GM12878 (cell line): ENCODE measurements at places on chromosomes 13 and 19. TPM values are rescaled to one million over a fixed set of nuclear protein-coding genes. Genes with fewer than 3 reads are reported as not detected.

Gene ZNF528
- polyA plus RNA-seq: 4.8 and 8.2 TPM in 2 replicates

GRCh38 chr19:48290771-48291488, 21.0 kb downstream of the ZNF114 start:
- no peak for DNase-seq

- no peak for DNase-seq
These were observed 3.5 kb upstream of the TBC1D4 start for GRCh38 chr13:75485286-75486062.

GRCh38 chr13:48647625-48648024, 6.1 kb upstream of the CYSLTR2 start:
- DNase-seq: no peak

DNA sequence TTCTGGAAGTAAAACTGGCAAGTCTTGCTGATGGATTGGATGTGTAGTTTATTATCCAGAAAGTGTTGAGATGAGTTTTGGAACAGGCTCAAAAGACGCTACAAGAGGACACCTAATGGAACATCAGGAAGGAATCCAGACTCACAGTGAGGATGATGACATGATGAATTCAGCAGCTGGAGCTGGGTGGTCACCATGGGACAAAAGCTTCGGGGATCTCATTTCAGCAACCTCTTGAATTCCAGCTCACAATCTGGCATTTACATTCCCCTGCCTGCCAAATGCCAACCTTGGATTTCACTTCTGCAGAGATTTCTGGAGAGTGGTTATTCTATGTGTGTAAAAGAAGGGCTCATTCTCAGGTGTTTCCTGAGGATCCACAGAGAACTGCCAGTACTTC, 288.0 kb upstream of the TMTC4 start:
- DNase-seq: no peak

Gene CACNG7
- not detected in 2 replicates for polyA plus RNA-seq

Gene ZNF415
- not detected in 2 replicates for polyA plus RNA-seq

DNA sequence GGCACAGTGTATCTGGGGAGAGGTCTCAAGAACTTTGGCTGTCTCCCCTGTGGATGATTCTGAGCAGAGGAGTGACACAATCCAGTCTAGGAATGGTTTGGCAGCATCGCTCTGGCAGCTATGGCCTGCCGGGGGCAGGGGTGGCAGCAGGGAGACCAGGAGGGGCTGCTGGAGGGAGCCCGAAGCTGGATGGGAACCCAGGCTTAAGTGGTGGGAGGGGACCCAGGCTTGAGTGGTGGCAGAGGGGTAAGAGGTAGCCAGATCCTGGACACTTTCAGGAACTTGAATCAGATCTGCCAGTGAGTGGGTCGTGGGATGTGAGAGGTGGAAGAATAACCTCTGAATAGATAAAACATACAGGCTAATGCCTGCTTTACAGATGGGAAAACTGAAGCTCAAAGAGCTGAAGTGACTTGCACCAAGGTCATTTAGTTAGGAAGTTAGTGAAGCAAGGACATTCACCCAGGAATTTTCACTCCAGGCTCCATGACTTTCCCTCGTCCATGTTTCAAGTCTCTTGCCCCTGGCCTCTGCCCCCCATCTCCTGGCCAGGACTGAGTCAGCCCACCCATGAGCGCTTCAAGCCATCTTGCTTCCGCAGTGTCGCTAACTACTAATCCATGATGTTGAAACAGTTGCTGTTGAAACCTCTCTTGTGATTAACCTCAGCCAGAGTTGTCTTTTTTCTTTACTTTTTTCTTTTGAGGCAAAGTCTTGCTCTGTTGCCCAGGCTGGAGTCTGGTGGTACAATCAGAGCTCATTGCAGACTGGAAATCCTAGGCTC, 29.9 kb upstream of the C1QTNF9 start:
- no peak for DNase-seq

DNA sequence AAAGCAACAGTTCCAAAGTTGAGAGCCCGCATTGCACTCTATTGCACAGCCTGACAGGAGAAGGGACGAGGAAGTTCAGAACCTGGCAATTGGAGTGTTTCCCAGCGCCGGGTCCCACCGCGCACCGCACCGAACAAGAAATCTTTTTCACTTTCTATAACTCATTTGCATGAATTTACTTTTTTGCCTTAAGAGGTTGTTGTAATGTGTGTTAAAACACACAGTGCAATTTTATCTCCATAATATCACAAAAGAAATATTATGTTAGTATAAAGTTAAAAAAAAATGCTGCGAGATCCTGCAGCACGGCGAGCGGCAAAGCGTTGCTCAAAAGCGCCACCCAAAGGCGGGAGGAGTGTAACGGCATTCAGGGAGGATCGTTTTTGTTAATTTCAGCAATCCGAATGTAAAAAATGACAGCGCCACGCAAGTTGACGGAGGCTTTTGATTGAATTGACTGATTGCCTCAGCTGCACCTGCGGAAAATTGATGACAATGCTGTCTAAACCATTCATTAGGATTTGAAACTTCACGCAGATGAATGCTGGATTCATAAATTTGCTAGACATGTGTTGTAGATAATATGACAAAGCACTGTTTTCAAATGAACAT, 303.6 kb upstream of the ZNF507 start:
- no peak for DNase-seq

DNA sequence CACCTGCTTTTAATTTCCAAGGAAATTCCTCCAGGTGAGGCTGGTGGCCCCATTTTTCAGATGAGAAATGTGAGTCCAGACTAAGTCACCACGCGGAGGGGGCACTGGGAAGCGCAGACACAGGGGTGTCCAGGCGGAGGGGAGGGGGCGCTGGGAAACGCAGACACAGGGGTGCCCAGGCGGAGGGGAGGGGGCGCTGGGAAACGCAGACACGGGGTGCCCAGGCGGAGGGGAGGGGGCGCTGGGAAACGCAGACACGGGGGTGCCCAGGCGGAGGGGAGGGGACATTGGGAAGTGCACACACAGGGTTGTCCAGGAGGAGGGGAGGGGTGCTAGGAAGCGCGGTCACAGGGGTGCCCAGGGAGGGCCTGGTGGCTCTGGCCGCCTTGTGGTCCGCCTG, 3.5 kb downstream of the GRK1 start:
- DNase-seq: no peak

Gene THSD8
- polyA plus RNA-seq: 32.3 and 32.6 TPM in 2 replicates

DNA sequence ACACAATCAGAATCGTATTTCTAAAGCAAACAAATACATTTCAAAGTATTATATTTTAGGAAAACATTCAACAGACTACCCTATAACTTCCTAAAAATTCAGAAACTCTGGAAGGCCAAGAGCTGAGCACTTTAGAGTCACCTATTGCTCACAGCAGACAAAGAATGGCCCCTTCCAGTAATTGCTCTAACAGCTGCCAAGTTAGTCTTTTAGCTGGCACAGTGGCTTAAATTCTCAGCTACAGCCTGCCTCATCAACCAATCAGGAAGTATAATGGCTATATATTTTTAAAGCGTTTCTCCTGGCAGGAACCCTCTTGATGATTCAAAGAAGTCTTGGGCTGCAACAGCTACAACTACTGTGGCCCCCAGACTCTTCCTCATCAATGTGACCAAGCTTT, 14.9 kb upstream of the SLITRK5 start:
- no peak for DNase-seq

GRCh38 chr19:35254341-35255297, 5.8 kb downstream of the LSR start:
- DNase-seq: no peak

DNA sequence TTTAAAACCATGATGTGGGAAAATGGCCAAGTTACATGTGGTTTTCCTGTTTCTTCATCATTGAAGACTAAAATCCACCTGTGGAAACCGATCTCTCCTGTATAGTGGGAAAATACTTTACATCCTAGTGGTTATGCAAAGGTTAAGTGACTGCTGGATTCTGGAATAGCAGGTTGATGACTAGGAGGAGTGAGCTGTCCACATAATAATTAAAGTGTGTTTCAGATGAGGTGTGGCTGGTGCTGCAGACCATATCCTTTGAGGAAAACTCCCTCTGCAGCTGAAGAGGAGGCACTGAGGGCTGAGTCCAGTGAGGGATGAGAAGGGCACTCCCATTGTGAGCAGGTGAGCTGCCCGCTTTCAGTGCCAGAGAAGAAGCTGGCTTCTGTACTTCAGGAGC, 43.2 kb downstream of the DCLK1 start:
- no peak for DNase-seq

Gene CGB5
- polyA plus RNA-seq: not detected in 2 replicates

DNA sequence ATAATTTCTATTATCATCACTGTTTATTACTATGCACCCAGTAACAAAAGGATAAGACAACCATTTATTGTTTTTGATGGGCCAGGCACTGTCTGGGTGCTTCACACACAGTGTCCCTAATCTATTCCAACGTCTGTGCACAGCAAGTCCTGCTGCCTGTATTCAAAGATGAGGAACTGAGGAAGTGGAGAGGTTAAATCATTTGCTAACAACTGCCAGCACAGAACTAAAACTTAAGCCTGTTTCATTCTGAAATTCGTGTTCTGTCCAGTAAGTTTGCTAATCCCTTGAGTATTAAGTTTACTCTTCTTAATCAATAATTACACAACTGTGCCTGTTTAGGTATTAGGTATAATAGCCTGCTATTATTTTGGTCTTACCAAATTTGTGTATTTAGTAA, 41.9 kb downstream of the TEX26 start:
- DNase-seq: no peak

GRCh38 chr13:113904411-113904810, 40.5 kb upstream of the GAS6 start:
- no peak for DNase-seq

DNA sequence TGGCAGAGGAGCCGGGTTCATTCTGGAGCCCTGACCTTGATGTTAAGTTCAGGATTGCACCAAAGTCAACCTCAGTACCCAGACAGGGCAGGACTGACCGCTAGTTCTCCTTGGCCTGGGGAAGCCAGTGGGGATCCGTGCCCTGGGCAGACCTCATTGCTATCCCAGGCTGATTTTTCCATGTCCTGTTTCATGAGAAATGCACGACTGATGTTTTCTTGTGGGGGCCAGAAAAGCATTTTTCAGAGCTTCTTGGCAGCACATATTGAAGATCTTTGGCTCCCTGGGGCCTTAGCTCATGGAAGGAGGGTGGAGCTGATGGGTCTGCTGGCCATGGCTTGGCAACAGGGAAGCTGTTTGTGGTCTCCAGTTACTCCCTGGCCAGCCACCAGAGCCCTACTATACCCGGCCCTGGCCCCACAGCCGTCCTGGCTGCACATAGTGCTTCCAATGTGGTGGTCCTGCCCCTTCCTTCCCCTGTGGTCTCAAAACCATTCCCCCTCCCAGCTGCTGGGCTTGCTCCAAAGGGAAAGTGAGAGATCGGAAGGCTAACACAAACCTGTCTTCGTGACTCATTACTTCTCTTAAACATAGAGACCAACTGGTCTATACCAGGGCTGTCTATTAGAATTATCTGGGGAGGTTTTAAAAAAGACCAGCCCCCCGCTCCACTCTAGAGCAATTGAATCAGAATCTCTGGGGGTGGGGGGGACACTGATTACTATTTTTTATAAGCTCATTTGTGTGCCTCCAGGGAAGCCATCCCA, 11.2 kb downstream of the IL17D start:
- no peak for DNase-seq

Gene ERICH4
- 0.23 TPM in 1 of 2 replicates, not detected in the other for polyA plus RNA-seq

DNA sequence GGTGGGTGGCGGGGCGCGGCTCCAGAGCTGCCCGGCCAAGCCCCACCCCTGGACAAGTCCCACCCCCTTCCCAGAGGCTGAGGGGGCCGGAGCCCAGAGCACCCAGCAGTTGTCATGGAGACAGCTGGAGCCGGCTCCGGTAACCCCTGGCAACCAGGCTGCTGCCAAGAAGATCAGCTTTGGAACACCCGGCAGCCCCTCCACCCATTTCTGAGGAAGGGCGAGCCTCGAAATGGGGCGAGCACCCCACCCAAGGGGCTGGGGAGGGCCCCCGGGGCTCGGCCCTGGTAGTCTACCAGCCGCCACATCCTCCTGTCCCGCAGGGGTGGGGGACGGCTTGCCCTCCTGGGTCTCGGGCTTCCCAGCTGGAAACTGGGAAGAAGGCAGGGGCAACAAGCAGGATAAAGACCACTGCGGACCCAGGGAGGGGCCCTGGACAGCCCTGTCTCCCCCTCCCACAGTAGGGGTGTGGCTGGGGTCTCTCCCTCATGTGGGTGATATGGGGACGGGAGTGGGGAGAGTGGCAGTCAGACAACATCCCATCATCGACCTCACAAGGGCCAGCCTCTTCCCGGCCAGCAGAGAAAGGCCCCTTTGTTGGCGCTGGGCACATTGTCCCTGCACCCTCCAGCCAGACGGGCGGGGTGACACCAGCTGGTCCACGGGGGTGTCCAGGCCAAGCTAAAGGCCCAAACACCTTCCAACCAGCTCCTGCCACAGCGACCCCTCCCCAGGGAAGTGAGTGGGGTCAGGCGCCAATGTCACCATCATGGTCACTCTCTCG, 1.5 kb downstream of the CERS1 start:
- DNase-seq: no peak

- no peak for DNase-seq
These were observed 246.9 kb downstream of the LIG4 start for GRCh38 chr13:107968470-107968869.

DNA sequence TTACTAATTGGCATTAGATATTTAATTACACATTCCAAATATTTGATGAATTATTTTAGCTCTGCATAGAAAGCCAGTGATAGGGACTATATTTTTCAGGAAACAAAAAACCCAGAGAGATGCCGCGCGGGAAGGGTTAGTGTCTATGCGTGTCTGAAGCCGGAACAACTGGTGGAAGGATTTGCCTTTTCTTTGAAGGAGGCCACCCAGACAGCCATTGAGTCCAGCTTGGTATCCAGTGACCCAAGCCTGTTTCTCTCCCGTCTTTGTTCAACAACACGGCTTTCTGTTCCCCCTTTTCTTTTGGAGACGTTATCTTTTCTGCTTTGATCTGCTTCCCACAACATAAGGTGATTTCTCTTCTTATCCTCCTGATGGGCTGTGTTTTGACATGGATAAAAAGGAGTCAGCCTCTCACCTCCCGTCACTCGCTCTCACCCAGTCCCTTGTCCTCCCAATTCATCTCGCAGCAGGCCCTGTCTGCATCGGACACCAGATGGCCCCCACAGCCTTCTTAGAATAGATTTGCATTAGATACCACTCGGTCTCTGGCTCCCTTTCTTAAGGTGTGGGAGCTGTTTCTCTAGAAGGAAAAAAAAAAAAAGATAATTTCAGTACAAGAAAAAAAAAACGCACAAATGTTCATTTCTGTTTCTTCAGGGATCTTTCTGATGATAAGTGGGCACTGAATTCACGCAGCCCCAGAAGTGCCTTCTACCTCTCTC, 361.8 kb downstream of the ZNF536 start:
- DNase-seq: no peak
